Substantia nigra (tissue), 51 donors: ENCODE measurements at places on chromosomes 7 and 10.

DNA sequence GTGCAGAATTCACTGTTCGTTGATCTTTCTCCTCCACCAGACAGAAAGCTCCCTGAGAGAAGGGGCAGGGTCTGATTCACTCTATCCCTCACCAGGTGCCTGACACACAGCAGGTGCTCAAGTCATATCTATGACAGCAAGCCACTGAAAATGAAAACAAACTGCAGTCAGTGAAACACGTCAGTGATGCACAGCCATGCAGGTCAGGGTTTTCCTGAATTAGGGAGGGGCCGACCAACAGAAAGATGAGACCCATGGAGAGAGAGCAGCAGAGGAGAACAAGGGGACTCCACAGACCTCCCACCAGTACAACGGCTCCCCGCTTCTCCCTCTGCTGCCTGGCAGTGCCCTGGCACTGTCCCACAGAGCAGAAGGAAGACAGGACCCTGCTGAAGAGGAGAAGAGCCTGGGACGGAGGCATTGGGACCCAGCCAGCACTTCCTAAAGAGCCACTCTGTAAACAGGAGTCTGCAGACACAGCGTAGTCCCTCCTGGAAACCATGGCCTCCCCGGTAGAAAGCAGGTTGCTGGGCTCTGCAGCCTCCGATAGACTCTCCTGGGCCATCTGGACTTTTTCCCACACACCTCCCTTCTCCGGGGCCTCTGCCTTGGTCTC, 50.3 kb downstream of the FAM53B start:
- peak; percentile 69 for DNase-seq

GRCh38 chr7:137968890-137969289, 33.0 kb downstream of the CREB3L2 start:
- no peak for DNase-seq

GRCh38 chr10:97805096-97805884, 33.5 kb upstream of the SFRP5 start:
- DNase-seq: no peak

DNA sequence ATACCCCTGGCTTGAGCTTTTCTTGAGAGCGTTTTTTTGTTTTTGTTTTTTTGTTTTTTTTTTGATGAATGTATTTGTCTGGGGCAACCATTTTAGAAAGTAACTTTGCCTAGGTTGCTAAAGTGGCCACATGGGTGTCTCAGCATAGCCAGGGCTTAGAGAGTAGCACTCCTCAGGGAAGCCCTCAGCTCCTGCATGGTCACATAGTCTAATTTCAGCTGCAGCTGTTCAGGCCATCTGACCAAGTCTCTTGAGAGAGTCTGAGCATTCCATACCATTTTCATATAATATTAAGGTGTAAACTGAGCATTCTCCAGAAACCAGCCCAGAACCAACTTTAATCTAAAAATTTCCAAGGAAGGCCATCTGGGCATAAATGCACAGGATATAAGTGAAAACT, 186.4 kb downstream of the NPSR1 start:
- no peak for DNase-seq

GRCh38 chr7:108057951-108058481, 55.1 kb upstream of the LAMB1 start:
- DNase-seq: no peak

DNA sequence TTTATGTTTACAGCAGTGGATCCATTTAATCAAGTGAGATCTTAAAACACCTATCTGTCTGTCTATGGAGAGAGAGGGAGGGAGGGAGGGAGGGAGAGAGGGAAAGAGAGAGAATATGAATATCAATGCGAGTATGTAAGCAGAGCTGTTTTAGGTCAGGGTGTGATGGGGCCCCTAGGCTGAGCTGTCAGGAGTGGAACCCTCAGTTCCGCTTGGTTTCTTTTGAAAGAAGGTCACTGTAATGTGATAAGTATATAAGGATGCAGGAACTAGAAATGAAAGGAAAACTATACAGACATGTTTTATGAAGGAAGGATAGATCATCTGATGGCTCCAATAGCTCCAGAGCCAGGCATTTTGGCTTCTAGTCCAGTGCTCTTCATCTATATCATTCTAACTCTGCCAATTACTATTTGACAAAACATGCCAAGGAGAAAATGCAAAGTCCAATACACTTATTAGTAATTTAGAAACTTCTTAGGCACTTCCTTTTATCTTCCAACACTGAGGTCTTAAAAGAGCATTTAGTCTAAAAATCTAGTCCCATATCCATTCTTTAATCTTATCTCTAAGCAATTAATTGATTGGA, 70.3 kb downstream of the NRCAM start:
- DNase-seq: no peak

DNA sequence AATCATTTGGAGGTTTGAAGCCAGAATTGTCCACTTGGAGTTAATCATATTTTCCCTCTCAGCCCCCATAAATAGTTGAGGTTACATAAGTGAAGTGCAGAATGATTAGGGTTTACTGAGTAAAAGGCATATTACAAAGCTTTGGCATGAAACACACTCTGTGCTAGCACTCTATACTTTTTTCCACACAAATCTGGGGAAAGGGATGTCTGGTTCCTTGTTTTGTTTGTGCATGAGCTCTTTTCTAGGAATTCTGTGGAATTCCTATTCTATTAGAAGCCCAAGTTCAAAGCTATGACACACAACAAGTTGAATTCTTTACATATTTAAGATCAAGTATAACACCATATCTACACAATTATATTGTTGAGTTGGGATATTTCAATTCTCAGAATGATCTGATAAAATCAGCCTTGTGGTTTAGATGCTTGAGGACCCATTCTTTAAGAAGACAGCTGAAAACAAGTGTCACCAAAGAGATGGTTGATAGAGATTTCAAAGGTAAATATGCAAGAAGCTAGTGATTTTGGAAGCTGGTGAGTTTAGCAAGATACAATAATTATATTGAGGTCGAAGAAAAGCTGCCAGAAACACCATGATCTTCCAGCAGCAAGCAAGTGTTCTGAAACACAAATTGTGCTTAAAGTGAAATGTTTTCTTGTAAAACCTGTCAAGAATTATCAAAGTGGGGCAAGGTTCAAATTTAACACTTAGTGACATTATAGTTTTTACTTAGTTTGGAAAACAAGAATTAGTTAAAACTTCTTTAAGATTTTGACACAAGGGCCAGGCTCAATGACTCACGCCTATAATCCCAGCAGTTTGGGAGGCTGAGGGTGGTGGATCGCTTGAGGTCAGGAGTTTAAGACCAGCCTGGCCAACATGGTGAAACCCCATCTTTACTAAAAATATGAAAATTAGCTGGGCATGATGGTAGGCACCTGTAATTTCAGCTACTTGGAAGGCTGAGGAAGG, 122.6 kb downstream of the INHBA start:
- DNase-seq: no peak

DNA sequence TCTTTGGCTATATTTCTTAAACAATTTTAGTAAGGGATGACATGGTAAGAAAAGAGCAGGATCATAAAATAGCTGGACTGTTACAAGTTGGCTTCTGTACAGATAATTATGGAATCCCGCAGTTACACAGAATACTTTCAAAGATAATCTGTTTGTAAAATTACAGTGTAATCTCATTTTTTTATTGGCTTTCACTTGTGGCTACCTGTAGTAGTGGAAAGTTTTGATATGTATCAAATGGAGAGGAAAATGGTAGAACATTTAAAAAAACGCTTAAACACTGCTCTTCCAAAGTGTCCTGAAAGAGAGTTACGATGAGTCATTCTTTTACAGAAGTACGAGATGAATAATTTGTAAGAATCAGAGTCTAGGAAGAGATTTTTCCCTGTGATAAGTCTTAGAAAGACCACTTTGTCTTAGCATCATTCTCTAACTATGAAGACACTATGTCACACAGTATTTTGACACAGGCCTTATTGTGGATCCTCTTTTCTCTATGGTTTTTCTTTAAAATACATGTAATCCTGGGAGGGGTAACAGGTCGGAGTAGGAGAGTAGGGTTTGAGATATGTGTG, 215.0 kb upstream of the DKK1 start:
- DNase-seq: no peak

GRCh38 chr10:88162852-88163251, 299.4 kb downstream of the PTEN start:
- DNase-seq: no peak

DNA sequence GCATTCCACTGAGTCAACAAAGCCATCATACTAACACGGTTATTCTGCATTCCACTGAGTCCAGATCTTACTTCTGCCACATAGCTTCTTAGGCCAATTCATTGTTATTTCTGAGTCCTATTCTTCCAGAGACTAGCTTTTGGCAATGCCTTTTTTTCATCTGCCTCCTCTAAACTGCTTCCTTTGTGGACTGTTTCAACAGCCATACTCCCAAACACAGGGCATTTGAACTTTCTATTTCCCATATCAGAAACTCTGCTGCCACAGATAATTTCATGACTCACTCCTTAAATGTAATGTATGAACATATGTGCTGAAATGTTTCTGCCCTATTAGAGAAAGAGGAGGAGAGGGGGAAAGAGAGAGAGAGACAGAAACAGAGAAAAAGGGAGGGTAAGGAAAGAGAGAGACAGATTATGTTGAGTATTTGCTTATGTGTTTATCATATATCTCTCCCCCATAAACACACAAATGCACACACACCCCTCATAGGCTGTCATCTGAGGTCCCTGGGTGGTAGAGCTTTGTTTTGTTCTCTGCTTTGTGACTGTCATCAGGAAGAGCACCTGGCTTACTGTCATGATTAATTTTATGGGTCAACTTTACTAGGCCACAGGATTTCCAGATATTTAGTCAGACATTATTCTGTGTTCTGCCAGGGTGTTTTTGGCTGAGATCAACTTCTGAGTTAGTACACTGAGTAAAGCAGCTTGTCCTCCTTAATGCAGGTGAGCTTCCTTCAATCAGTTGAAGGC, 308.0 kb upstream of the KCND2 start:
- DNase-seq: no peak

- DNase-seq: no peak
Observed at GRCh38 chr7:130880668-130881067, 146.7 kb upstream of the KLF14 start.

- DNase-seq: no peak
Observed at GRCh38 chr10:32112055-32112454, 55.8 kb upstream of the KIF5B start.

- DNase-seq: no peak
Observed at GRCh38 chr7:40147371-40148246, 12.8 kb downstream of the SUGCT start.

- no peak for DNase-seq
Observed at GRCh38 chr7:141203586-141203985, 129.7 kb downstream of the TMEM178B start.

DNA sequence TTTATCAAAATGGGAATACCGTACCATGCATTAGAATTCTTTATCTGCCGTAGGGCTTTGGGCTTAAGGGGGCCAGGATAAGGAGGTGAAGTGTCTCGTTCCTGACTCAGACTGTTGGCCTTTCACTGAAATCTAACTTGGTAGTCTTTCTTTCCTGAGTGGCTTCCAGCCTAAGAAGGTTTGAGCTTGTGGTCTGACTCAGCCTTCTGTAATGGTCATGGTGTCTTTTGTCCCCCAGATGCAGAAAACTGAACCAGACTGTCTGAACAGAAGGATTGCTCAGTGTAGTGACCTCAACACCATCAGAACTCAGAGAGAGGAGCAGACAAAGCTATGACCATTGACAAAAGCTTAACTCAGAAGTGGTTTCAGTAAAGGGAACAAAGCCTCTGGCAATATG, 39.5 kb downstream of the WNT2 start:
- DNase-seq: no peak

GRCh38 chr7:84664626-84665025, 470.0 kb upstream of the SEMA3A start:
- no peak for DNase-seq

GRCh38 chr10:126140746-126141273, 244.4 kb downstream of the FANK1 start:
- no peak for DNase-seq

DNA sequence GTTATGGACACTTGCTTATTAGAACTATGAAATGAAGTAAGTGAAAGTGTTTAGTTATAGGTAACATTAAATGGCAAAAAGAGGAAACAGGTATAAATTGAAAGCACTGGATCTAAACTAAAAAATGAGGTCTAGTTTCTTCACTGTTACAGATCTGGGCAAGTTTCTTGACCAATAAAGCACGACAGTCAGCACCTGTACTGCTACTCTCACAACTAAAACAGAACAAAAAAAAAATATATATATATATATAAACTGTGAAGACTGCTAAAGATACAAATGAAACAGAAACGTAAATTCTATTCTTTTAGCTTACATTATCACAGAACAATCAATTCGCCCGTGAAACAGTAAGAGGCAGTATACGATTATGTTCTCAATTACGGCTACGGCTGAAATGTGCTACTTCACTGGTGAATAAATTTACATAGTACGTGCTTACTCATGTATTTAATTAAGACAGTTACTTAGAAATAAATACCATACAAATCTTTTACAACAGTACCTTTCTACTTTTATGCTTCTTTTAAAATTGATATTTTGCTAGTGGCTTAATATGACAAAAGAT, 4.2 kb downstream of the AHR start:
- DNase-seq: no peak

DNA sequence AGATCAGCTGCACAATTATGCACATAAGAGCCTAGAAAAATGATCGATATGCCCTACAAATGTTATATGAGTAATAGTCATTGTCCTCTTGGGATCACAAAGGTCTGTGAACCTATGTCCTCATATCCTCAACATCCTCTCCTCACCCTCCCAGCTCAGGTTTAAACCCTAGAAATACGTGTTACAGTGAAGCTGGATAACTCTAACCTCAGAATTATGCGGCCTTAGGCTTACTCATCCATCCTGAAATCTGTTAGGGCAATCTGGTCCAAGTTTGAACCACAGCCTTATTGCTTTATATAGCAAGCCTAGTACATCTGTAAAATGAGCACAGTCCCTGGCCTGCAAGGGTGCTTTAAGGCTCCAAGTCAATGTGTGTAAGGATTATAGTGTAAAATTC, 84.2 kb upstream of the FRMD4A start:
- DNase-seq: no peak

- no peak for DNase-seq
Observed at GRCh38 chr7:103810112-103810744, 179.2 kb downstream of the RELN start.

- DNase-seq: no peak
Observed at GRCh38 chr10:79582096-79582495, 21.9 kb upstream of the SFTPA2 start.

- no peak for DNase-seq
Observed at GRCh38 chr7:138137423-138138171, 61.3 kb downstream of the AKR1D1 start.

- DNase-seq: no peak
Observed at GRCh38 chr10:33441561-33441960, 107.1 kb upstream of the NRP1 start.

DNA sequence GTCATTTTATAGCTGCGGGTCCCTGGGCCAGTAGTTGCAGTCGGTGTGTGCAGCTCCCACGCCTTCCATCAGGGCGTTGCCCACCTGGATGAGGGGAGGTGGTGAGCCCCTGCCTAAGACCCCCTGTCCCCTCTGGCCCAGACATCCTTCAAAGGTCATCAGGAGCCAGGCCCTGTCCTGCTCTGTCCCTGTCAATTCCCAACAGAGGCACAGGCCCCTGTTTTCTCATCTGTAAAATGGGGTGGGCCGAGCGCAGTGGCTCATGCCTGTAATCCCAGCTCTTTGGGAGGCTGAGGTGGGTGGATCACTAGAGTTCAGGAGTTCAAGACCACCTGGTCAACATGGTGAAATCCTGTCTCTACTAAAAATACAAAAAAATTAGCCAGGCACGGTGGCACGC, 128.5 kb upstream of the TNRC18 start:
- no peak for DNase-seq
